Colonic mucosa (tissue), 4 donors: ENCODE measurements at places on chromosomes 12 and 14. TPM values are rescaled to one million over a fixed set of nuclear protein-coding genes. Genes with fewer than 3 reads are reported as not detected.
A peak's percentile ranks its signal among the peaks of the same experiment; 100 is the strongest.

The RASSF3 gene
- 90.3 TPM for total RNA-seq

The RNASE13 gene
- not detected for total RNA-seq

The TPPP2 gene
- not detected for total RNA-seq

The GLI1 gene
- 1.4 TPM for total RNA-seq

The DACT1 gene
- total RNA-seq: 4.9 TPM

The ZFHX2 gene
- 1.8 TPM for total RNA-seq

GRCh38 chr12:51238037-51238509, 553 bp upstream of the DAZAP2 start:
- DNase-seq: no peak

- DNase-seq: no peak
These were observed 255.2 kb downstream of the EMP1 start for GRCh38 chr12:13451776-13452175.

GRCh38 chr12:112564160-112564784, 145.5 kb downstream of the PTPN11 start:
- no peak for DNase-seq

GRCh38 chr14:71086567-71086966, 179.3 kb downstream of the PCNX1 start:
- no peak for DNase-seq

DNA sequence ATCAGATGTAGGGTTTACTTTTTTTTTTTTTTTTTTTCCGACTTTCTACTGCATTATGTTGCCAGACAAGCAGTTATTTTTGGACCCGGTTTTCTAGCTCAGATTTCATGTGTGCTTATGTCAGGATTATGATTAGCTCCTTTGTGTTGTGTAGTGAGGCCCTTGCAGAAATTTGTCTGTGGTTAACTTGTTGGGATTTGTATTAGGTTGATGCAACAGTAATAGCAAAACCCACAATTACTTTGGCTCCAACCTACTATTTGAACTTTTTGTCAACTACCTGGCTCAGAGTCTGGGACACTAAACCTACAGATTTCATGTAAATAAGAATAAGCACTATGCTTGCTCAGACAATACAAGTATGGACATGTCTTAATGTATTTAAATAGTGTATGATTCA, 44.1 kb upstream of the KCNJ8 start:
- DNase-seq: no peak

DNA sequence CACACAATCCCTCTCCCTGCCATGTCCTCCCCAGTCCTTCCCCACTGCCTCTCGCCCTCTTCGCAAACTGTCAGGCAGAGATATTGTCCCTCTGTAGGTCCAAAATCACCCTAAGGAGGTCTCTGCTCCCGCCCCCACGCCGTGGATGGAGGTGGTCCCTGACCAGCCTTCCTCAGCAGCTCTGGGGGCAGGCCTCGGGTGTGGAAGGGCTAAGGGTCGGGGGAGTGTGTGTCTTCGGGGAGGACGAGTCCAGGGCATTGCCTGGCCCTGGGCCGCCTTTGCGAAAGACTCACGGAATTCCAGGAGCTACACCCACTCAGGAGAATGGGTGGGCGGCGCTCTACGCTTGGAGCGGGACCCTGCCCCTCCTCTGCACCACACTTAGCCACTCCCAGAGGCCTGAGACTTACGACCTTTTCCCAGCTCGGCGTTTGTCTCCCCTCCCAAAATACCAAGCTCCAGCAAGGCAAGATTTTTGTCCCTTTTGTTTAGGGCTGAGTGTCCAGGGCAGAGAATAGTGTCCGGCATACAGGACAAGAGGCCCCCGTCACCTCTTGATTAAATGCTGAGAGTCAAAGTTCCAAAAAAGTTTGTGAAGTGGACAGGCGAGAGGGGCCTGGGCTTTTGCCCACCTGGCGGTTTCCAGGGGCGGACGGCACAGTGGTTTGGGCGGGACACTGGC, 881 bp downstream of the PYGL start:
- peak; percentile 63 for DNase-seq

DNA sequence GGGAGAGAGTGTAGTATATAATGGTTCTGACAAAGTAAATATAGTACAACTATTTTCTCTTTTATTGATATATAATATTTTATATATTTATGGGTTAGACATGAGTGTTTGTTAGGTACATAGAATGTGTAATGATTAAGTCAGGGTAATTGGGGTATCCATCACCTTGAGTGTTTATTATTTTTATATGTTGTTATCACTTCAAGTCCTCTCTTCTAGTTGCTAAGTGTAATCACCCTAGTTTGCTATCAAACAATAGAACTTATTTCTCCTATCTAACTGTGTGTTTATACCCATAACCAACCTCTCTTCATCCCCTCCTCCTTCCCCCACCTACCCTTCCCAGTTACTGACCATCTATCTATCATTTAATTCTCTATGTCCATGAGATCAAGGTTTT, 64.2 kb downstream of the BRMS1L start:
- no peak for DNase-seq

- no peak for DNase-seq
These were observed 99.4 kb downstream of the NINJ2 start for GRCh38 chr12:563787-564298.

DNA sequence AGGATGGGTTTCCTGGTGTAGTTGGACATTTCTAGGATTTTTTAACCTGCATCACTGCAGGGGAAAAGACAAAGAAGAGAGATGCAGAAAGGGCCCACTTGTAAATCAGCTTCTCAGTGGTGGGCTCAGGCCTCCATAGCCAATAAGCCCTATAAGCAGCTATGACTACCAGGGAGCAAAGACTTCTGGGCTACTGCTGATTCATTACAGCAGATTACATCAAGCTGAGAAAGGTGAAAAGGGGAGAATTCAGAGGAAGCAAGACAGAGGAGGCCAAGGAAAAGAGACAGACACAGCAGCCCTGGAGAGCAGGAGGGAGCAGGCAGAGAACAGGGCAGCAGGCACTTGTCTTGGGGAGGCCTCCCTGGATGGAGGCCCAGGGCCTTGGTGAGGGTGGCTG, 95.2 kb downstream of the KCNA5 start:
- no peak for DNase-seq

GRCh38 chr14:95713596-95714371, at the start of gene TCL1A:
Gene TCL1A, minus strand, starts transcription at chr14:95714125. Its CDS starts 59 bp downstream, at chr14:95714066.
- DNase-seq: no peak

DNA sequence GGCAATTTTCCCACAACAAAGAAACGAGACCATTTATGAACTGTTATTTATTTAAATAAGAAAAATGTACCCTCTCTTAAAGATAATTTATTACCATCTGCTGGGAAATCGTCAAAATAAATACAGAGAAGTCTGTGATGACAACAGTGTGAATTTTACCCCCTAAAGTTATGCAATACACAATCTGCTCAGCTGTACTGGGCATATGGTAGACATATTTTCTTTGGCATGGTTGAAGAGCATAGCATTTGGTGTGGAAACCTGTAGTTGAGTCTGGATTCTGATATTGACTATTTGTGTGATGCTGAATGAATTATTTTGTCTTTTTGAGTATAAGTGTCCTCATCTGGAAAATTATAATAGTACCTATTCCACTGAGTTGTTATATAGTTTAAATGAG, 60.0 kb downstream of the CFAP54 start:
- DNase-seq: no peak

GRCh38 chr14:94795372-94795771, 25.5 kb upstream of the GSC start:
- no peak for DNase-seq

GRCh38 chr14:102182936-102183619, 43.4 kb downstream of the WDR20 start:
- DNase-seq: no peak

DNA sequence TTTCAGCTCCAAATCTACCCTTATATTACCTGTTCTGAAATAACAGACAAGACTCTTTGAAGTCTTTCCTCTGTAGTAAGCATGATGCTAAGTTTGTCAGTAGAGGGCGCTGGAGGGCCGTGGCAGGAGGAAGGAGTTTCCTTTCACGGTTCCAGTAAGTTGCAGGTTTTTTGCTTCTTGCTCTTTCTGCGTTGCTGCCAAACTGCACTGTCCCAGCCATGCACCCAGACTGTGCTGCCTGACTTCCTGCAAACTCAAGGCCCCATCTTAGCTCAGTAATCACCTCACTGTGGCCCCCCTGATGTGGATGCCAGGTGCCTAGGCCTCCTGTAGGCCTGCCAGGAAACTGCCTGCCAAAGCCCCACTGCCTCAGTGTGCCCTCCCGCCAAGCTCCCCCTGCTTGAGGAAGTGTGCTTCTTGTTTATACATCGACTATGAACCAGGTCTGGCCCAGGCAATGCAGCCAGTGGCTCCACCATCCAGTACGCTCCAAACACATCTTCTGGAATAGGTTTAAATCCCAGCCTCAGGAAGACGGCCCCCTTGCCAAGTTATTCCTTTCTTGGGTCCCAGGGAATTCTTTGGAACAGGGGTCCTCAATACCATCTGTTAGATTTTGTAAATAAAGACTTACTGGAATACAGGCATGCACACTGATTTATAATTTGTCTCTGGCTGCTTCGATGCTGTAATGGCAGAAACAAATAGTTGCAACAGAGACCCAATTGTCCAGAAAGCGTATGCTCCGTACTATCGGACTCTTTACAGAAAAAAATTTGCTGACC, 193.7 kb upstream of the LRIG3 start:
- DNase-seq: peak; percentile 88

- no peak for DNase-seq
These were observed 14.0 kb upstream of the KLRD1 start for GRCh38 chr12:10293570-10294227.
